Activated T-helper 1 cell treated with Interleukin-2 at 50 U/mL for 16 hours (primary cell): ENCODE measurements at places on chromosomes 5 and 9.

GRCh38 chr9:72772661-72773060, 180.2 kb downstream of the ALDH1A1 start:
- no peak for DNase-seq

GRCh38 chr9:75185585-75186170, 97.4 kb downstream of the OSTF1 start:
- peak; percentile 10 for DNase-seq

DNA sequence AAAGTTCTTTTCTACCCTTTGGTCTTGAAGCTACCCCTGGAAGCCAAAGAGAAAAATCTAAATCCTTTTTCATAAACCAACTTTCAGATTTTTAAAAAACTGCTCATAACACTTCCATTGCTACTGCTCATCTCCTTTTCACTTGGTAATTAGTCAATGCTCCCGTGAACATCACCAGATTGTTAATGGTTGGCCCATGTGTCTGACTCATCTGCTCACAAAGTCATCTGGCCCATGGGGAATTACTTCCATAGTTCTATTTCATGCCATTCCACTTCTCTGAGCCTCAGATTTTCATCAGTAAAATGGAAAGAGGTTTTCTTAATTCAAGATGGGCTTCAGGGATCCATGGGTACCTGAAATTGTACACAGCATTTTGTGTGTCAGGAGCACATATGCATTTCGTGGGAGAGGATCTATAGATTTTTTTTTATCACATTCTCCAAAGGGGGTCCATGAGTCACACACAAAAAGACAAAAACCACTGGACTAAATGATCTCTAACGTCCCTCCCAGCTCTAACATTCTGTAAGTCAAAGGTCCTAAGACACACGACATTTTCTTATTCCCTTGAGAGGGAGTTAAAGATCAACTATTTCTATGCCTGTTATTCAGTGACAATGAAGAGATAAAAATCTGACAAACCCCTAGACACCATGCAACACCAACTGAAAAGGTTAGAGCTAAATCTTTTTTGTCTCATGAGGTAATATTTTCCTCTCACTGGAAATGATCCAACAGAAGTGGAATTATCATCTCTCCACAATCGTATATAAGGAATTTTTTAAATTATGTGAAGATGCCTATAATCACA, 75.4 kb downstream of the TEX10 start:
- DNase-seq = no peak

DNA sequence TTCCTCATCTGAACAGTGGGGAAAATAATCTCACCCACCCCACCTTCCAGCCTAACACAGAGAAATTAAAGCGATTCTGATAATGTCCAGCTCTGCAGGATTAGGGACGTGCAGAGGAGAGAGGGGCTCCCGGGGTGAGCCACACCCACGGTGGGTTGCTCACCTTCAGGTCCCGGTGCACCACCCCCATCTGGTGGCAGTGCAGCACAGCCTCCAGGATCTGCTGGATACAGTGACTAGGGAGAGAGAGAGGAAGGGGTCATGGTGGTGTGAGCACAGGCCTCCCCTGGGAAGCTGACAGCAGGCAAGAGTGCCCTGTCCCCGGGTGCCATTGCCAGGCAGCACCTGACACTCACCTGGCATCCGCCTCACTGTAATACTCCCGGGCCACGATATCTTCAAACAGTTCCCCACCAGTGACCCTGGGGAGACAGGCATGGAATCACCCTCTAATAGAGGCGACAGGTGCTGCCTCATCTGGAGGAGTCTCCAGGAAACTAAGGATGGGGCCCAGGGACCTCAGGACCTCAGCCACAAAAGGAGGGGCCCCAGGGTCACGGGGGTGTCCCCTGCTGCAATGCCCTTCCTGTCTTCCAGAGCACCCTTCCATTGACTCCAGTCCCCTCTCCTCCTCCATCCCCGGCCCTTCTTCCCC, 33.0 kb downstream of the CAMK2A start:
- no peak for DNase-seq

- no peak for DNase-seq
Measured at GRCh38 chr5:119074419-119074818, 3.5 kb downstream of the DMXL1 start.

DNA sequence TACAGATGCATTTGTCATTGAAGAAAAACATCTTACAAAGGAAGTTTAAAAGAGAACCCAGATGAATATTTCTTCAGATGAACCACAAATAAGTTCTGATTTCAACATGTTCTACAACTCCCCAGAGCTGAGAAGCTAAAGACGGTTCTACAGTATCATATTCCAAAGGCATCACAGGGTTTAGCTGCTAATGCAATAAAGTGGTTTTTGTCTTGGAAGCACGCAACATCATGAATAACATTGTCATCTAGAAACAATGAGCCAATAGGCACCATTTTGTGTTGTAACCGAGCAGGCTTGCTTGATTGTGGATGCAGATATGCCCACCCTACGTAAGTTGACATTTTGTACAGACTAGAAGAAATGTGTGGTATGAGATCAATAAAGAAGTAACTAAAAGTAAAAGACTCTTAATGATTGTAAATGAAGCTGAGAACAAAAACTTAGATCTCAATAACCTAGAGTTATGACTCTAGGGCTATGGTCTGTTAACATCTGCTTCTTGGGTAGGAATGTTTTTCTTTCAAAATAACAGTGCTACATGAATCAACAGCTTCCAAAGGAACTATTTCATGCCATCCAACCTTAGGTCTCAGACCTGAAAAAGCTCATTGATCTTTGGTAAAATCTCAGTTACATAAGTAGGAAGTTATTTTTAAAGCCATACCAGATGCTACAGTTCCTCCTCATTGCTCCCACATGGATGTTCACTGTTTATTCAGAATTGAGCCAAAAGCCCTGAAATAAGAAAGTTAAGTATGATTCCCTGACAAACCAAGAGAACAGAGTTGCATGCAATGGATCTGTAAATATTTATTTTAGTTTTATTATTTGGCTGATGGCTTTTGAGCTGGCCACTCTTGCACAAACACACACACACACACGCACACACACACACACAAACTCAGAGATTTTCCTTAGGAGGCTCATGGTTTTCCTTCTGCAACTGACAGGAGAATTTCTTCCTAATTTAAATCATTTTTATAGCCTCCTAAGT, 118.7 kb upstream of the SLCO6A1 start:
- DNase-seq = no peak

DNA sequence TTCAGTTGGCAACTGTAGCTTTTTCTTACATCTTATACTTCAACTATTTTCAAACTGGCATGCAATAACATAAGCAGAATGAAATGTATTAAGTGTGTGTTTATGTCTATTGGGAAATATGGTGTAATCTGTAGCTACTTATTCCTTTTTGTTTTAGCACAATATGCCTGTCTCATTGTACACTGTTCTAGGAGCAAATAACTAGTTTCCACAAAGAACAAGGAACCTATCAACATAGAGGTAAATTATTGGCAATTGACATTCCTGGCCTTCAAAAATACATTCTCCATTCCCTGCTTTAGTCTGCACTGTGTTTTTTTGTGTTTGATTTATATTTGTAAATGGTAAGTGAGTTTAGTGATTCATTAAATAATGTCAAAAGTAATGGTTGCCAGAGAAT, 75.7 kb downstream of the FBXL7 start:
- DNase-seq = no peak
